ENCODE measurements at places on chromosomes 6 and 20. TPM values are rescaled to one million over a fixed set of nuclear protein-coding genes. Genes with fewer than 3 reads are reported as not detected.

DNA sequence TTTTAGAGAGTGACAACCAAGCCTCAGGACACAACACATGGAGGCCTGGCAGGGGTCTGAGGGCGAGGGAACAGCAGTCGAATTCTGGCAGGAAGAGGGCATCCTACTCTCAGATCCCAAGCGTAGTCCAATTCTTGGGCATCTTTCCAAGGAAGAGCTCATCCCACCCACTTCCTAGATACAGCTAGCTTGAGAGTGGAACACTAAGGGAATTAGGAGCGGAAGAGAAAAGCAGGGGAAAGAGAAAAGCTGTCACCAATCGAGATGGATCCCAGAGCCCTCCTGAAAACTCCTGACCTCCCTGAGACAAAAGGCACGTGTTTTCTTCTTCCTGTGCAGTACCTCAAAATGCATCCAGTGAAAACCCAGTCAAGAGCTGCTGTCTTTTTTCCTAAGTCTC is 67.1 kb downstream of the GFOD1 start:
- no peak for DNase-seq

DNA sequence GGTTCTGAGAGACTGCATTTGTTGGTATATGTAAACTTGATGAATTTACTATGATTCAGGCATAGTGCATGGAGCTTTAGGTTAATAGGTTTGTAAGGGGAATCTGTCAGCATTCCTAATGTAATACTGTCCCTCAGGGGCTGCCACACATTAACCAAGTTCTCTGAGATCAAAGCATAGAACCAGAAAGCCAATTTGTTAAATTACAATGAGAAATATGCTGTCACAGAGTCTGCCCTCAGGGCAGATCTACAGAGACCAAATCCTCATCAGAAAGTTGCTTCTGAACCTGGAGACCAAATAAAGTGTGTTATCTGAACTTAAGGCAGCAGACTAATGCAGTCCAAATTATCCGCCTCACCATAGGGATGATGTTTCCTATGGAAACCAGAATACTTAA is 250.8 kb upstream of the HTR1E start:
- no peak for DNase-seq

DNA sequence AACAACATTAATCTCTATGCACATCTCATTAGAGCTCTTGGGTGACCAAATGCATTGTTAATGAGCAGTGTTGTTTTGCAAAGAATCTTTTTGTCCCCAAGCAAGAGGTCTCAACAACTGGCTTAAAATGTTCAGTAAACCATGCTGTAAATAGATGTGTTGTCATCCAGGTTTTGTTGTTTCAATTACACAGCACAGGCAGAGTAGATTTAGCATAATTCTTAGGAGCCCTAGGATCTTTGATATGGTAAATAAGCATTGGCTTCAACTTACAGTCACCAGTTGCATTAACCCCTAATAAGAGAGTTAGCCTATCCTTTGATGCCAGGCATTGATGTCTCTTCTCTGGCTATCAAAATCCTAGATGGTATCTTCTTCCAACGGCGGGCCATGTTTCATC is 23.3 kb downstream of the NUP153 start:
- no peak for DNase-seq

DNA sequence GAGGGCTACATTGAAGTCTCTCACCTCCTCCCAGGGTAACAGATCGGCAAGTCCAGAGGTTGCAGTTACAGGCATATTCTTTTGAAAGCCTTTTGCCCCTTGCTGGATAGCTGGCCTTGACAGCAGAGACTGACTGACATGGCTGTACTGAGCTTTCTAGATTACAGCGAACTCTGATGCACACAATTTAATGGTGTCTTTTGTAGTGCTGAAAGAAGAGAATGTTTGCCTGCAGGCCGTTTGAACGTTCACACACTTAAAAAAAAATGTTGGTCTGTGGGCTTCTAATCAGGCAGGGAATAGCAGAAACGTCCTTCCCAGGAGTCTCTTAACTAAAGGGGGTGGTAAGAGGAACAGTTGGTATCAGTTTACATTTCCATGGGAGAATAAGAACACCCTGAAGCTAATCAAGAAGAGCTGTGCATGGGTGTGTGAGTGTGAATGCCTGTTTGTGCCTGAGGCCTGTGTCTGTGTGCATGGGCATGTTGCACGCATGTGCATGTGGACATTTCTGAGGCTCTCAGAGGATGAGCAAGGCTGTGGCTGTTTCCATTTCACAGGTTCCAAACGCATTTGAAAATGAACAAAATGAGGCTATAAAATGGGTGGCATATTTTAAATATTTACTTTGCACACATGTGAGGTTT is 213.9 kb upstream of the SSTR4 start:
- no peak for DNase-seq

The PDYN gene
- not detected for polyA plus RNA-seq

The NR2E1 gene
- not detected for polyA plus RNA-seq

The BHLHE23 gene
- not detected for polyA plus RNA-seq

- DNase-seq = no peak
Observed at GRCh38 chr6:167336844-167337630, 12.2 kb downstream of the TTLL2 start.

The FAM184A gene
- polyA plus RNA-seq = not detected

The STMND1 gene
- polyA plus RNA-seq = not detected

DNA sequence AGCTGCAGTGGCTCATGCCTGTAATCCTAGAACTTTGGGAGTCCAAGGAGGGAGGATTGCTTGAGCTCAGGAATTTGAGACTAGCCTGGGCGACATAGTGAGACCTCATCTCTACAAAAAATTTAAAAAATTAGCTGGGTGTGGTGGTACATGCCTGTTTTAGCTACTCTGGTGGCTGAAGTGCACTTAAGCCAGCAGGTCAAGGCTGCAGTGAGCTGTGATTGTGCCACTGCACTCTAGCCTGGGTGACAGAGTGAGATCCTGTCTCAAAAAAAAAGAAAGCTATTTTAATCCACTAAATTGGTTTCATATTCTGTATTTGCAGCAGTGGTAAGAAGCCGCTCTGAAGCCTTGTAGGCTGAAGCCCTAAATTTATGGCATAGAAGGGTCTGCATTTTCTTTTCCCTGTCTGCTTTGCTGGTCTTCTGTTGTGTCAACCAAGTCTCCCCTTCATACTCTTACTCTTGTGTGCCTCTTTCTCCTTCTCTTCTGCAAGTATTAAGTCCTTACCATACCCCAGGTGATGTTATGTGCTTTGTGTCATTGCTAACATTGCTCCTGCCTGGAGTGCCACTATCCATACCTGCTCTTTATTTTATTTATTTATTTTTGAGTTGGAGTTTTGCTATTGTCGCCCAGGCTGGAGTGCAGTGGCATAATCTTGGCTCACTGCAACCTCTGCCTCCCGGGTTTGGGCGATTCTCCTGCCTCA is 70.9 kb downstream of the MYO6 start:
- DNase-seq = no peak

The FGD2 gene
- 2.5 TPM for polyA plus RNA-seq

DNA sequence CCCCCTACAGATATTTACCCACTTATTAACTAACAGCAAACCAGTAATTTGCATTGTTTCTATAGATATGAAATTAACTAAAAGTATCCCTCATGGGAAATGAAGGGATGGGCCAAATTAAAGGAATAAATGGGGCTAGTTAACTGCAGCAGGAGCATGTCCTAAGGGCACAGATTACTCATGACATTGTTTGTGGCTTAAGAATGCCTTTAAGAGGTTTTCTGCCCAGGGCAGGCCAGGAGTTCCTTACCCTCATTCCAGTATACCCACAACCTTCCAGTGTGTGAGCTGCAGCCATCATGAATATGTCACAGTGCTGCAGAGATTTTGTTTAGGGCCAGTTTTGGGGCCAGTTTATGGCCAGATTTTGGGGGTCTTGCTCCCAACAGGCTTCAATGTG is 1101.9 kb downstream of the PRIM2 start:
- no peak for DNase-seq

The MAD2L1BP gene
- polyA plus RNA-seq = 16.8 TPM

The LHFPL5 gene
- not detected for polyA plus RNA-seq

DNA sequence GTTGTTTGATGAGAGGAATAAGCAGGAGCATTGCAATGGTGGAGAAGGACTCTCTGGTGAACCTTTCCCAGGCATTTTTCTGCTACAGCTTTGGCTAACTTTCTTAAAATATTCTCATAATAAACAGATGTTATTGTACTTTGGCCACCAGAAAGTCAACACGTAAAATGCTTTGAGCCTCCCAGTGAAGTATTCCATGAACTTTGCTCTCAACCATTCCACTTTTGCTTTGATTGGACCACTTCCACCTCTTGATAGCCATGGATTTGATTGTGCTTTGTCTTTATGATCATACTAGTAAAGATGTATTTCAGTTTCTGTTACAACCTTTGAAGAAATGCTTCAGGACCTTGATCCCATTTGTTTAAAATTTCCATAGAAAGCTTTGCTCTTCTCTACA is 241.1 kb downstream of the TENT5A start:
- DNase-seq = no peak

- no peak for DNase-seq
Observed at GRCh38 chr20:24998121-24998520, 5.6 kb upstream of the APMAP start.

DNA sequence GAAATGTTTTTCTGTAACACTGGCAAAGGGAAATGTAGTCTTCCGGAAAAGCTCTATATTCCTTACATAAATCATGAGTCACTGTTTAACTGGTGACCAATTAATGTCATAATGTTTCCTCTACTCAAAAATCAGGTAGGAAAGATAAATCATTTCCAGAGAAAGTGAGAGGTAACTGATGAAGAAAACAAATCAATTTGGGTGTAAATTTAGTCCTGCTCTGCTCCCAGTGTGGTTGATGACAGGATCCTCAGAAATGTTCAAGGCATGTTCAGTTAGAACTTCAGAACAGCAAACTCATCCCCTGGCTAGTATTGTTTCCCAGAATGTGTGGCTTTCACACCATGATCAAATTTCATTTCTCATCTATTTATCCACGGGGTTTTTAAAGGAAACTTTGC is 38.8 kb upstream of the SPACA1 start:
- DNase-seq = no peak

- no peak for DNase-seq
Observed at GRCh38 chr6:110422444-110422822, 7.1 kb upstream of the DDO start.

The PRKN gene
- 5.0 TPM for polyA plus RNA-seq

- DNase-seq = peak; percentile 7
Observed at GRCh38 chr6:46653439-46654195, 842 bp downstream of the SLC25A27 start.
